ENCODE measurements at places on chromosomes 16 and 17.

- DNase-seq, result no peak
Measured at GRCh38 chr16:69057400-69058378, 47.8 kb upstream of the HAS3 start.

- no peak for DNase-seq
Measured at GRCh38 chr17:74464730-74465377, 1.6 kb upstream of the CD300A start.

- no peak for DNase-seq
Measured at GRCh38 chr17:63001689-63002394, 35.8 kb downstream of the TANC2 start.

DNA sequence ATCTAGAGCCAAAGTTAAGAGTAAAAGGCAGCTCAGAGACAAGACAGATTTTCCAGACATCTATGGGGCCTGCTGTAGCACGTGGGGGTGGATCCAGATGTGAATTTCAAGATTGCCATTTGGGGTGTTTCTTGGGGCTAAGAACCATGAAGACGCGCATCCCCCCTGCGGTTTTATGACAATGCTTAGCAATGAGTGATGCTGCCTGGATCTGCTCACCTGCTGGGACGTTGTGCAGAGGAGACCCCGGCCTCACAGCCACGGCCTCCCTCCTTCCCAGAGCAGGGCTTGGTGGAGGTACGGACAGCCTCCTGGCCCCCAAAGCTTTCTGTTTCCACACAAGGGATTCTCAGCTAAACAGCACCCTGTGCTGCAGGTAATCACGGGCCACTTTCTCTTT, 151.5 kb upstream of the DYNLRB2 start:
- no peak for DNase-seq

- DNase-seq, result no peak
Measured at GRCh38 chr17:28372203-28372944, 880 bp downstream of the SARM1 start.

- DNase-seq, result no peak
Measured at GRCh38 chr16:77760800-77761199, 27.6 kb upstream of the VAT1L start.

DNA sequence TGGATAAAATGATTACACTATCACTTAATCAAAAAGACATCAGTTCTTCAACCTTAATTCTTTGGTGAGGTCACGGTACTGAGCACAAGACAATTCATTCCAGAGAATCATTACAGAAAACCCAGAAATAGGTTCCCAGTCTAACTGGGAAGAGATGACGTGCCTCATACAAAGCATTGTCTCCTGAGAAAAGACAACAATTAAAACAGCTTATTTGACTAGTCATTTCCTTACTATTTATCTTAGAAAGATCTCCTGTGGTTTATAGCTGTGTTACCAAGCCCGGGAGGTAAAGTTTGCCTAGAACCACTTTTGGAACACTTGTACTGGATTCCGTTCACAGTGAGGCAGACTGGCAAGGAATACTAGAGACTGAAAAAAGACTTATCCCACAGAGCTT, 5.1 kb downstream of the PHF12 start:
- DNase-seq, result no peak
